ENCODE measurements at places on chromosomes 3 and 15.

DNA sequence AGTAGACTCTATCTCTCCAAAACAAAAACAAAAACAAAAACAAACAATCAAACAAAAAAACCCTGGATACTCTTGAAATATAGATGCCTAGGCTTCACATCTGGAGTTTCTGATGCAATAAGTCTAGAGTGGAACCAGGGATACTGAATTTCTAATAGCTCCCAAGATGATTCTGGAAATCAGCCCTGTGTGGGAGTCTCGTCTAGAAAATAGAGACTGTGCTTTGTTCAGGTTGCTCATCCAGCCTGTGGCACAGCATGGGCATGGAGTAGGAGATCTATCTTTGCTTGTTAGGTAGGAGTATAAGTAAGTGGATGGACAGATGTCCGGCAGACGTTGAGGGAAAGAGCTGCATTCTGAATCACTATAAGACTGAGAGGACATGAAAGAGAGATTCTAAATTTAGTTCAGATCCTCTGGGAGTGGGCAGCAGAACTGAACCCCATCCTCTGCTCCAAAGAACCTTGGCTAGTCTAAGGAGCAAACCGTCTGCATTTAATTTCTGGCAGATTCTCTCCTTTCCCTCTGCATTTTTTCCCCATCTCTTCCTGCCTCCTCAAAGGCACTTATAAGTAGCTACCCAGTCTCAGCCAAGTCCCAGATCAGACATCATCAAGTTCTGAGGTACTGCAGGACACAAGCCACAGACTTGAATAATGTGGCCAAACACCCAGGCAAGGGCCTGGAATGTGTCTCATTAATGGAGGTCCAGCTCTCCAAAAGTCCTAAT is 92.6 kb upstream of the STRIT1 start:
- DNase-seq, result no peak

DNA sequence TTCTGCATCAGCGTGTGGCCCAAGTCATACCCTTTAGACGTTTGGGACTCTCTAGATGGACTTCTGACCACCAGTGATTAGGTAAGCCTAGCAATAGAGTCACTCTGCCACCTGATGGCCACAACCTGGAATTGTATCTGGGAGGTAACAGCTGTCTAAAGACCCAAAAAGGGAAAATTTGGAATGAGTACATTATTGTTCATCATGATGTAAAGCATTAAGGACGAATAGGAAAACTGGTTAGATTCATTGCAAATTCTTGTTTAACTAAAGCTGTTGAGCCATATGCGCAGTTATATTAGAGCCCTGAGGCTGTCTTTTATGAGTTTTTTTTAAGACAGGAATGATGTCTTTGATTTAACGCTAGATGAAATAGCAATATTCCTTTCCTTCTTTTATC is 63.6 kb downstream of the FAM81A start:
- no peak for DNase-seq

GRCh38 chr3:169945313-169945712 is 21.3 kb upstream of the SEC62 start:
- no peak for DNase-seq

- DNase-seq, result no peak
These were observed 58.8 kb downstream of the GADL1 start for GRCh38 chr3:30835667-30836066.

DNA sequence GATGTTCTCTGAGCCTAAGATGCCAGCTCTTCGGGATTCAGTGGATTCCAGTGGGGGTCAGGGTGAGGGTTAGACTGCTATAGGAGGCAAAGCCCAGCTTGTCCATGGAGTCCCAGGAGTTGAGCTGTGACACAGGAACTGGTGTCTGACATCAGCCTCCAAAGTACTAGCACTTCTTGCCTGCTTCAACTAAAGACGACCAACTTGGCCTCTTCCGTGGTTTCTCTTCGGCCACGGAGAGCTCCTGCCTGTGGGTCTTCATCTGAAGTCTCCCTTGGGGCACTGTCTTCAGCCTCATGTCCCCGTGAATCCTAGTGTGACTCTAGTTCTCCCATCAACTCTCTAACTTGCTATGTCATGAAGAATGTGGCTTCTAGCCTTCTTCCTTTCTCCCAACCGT is 12.8 kb upstream of the ACAN start:
- DNase-seq, result no peak

- DNase-seq, result no peak
These were observed 100.6 kb downstream of the CYP19A1 start for GRCh38 chr15:51237816-51238215.

DNA sequence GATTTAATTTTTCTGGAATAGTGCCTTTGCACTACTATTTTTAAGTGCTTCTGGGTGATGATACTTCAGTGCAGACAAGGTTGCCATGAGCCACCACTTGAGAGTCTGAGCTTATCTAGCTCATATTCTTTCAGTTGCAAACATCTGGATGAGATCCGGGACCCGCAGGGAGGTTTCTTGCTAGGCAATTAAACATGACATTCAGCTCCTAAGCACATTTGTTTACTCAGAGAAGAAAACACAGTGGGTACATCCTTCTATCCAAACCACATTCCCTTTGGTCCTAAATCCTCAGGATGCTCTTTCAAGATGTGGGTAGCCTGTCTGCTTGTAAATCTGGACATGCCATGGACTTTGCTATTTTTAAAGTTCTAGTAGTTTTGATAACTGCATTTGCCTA is 12.0 kb downstream of the PLSCR1 start:
- DNase-seq, result no peak

DNA sequence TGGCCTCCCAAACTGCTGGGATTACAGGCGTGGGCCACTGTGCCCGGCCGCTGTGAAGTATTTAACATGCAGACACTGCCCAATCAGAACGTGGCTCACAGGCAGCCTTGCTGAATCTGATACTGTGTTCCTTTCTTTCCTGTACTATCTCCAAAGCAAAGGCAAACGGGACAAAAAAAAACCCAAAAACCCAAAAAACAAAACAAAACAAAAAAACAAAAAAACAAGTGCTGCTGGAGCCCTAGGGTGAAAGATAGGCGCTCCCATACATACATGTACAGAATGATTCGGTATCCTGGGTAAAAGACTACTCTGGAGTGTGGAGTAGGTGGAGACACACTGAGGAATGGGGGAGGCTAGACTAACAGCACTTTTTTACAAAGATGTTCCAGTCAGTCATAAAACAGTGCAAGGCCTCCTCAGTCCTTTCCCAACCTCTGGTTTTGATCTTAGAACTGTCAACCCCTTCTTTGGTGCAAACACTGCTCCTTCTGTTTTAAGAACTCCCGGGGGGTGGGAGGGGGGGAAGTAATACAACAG is 7.7 kb upstream of the MAP1A start:
- DNase-seq, result peak; percentile 73

GRCh38 chr15:50051811-50052419 is 67.1 kb downstream of the ATP8B4 start:
- DNase-seq, result peak; percentile 83

- DNase-seq, result no peak
These were observed 43.4 kb downstream of the SEMA3G start for GRCh38 chr3:52401551-52401950.

DNA sequence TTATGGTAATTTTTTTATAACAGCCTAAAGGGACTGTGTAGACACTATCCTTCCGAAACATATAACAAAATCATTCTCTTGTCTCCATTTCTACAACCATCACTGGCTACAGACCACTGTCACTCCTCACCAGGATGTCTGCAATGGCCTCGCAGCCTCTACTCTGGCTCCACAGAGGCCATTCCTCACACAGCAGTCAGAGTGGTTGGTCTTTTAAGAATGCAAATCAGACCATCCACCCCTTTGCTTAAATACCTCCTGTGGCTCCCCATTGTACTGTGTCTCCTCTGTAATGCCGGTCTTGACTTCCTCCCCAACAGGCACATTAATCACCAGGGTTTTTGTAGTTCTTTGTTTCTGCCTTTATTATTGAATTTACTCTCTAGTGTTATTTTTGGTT is 344.8 kb downstream of the ERC2 start:
- no peak for DNase-seq

GRCh38 chr3:132641837-132642538 is 17.6 kb downstream of the ACAD11 start:
- peak; percentile 71 for DNase-seq

GRCh38 chr3:57942872-57943283 is 65.3 kb upstream of the FLNB start:
- DNase-seq, result no peak

- DNase-seq, result no peak
These were observed 14.0 kb downstream of the TMEM158 start for GRCh38 chr3:45212095-45212468.

DNA sequence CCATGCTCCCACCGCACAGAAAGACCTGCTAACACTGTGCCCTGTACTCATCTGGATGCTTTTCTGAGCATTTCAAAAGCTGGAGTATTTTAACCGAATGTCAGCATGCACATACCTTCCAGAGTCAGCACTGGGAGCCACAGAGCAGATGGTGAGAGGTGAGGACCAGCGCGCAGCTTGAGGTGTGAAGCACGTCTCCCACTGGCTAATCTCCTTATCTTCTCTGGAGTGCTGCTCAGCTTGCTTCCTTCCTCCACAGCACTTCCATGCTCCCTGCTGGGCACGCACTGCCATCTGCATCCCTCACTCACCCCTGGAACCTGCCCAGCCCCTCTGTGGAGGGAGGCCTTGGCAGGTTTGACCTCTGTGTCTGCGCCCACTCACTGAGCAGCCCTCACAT is at the start of gene GNB5:
TSS of gene GNB5 (minus strand) at position 186 of the 400 bp plus-strand sequence. CDS start 6,716 bp downstream, outside the sequence.
- DNase-seq, result no peak

DNA sequence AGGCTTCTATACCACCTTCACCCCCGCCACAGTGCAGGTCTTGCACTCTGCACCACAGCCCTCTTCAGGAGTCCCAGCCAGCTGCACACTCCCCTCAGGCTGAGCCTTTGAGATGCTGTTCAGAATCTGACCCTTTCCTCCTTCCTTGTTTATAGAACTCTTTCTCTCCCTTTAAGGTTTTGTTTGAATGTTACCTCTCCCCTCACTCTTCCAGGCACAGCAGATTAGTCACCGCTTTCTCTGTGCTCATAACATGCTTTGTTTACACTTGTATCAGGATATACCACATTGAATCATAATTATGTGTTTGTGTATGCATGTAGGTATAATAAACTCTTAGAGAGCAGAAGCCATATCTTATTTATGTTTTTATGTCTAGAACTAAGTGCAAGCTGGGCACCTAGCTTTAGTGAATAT is 168.4 kb upstream of the BCL6 start:
- DNase-seq, result no peak

DNA sequence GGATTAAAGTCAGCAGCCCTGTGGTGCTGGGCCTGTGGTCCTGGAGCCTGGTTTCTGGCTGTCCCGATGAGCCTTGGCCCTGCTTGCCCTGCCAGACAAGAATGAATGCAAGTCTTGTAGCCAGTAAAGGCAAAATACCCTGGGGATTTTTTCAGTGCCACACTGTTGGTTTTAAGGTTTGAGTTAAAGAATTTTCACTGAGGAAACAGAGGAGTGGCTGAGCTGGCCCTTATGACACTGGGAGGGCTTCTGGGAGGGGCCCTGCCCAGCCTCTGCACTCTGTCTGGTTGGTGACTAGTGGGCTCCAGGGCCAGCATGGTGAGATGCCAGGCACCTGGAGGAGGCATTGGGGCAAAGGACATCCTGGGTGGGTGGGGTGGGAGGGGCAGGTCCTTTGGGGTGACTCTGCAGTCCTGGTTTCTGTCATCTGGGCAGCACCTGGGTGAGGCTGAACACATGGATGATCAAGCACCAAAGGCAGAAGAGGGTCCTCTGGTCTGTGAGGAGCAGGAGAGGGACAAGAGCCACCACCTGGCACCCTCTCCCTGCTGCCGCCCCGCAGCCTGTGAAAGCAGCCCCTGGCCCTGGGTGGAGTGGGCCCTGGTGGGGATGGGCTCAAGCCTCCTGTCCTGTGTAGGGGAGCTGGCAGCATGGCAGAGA is 12.5 kb upstream of the PLA2G4E start:
- no peak for DNase-seq

- DNase-seq, result no peak
These were observed 127.8 kb downstream of the CHDH start for GRCh38 chr3:53718462-53718861.

DNA sequence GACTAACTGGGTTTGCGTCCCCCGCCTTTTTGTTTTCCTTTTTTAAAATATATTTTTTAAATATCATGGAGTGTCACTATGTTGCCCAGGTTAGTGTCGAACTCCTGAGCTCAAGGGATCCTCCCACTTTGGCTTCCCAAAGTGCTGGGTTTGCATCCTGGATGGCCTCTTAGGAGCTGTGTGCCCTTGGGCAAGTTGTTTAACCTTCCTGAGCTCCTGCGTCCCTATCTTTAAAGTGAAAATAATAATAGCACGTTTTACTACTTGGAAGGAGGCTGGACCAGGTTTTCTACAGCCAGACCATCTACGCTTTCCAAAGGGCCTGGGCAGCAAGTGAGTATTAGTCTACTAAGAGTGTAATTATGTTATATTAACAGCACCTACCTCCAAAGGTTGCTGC is 44.2 kb upstream of the RNU6-1 start:
- DNase-seq, result no peak

DNA sequence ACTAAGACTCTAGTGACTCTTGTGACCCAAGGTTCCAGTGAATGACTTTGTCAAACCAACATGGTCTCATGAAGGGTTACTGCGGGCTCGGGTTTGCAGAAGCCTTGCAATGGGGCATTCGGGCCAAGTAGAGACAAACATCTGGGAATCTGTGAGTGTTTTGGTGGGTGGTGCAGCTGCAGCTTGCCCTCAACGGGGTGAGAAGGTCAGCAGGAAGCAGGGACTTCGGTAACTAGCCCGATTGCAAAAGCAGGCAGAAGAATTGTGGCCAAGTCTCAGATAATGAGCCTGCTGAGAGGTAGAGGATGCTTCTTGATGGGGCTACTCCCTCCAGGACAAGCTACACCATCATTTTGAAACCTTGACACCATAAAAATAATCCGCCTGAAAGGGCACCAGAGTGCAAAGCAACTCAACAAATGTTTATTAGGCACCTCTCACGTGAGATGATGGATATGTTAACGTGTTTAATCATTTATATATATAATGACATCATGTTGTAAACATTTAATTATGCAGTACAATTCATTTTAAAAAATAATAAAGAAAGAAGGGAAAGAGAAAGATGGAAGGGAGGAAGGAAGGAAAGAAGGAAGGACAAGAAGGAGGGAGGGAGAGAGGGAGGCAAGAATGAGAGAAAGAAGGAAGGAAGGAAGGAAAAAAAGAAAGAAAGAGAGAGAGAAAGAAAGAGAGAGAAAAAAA is 263.9 kb upstream of the IGF1R start:
- no peak for DNase-seq

DNA sequence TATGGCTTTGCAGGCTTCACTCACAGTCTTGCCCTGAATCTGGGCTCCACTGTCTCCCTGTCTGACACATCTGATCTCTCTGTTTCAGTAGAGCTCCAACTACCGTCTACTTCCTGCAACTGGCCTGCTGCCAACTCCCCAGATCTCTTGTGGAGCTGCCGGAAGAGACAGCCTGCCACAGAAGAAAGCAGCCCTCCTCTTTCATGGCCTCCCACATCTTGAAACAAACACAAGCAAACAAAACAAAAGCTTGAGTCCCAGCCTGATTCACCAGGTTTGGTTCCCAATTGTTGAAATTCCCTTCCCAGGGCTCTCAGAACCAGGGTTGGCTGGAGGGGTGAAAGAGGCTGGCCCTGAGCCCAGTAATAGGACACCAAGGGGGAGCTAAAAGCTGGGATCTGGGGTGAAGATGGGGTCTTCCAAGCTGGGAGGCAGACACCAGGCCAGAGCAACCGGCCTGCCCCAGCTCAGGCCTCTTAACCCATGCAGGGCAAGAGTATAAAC is 55.3 kb upstream of the CA12 start:
- peak; percentile 89 for DNase-seq

- DNase-seq, result no peak
These were observed 75.0 kb upstream of the MBNL1 start for GRCh38 chr3:152193673-152194267.
